ENCODE measurements at places on chromosomes 4 and X.

DNA sequence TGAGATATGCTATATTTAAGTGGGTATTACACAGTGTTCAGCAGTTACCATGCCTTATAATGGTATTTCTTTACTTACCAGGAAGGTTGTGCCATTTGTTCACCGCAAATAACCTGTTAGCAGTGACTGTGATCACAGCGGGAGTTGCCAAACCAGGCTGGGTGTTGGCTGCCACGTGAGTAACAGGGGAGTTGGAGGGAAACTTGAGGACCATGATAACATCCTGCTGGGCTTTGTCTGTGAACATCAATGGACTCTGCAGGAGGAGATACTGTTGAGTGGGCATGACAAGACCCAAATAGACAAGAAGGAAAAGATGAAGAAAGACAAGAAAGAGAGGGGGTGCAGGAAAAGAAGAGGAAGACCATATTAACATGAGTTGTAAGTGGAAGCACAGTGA, 242.9 kb downstream of the DCLK2 start:
- no peak for DNase-seq

GRCh38 chr4:110139815-110140214, 58.6 kb downstream of the ELOVL6 start:
- no peak for DNase-seq

DNA sequence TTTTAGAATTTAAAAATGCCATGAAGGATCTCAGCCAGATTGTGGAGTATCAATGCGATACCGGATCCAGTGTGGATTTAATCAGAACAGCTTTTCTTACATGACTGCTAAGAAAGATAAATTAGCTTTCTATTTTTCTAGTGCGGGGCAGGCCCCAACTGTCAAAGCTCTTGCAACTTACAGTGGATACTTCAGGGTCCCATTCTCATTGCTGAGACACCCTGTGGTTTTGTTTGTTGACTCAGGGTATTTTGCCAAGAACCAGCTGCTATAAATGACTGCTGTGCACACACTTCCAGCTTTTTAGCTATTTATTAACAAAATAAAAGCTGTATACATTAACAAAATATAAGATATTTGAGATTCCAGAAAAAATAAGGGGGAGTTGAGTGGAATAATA, 166.4 kb downstream of the DCLK2 start:
- no peak for DNase-seq

DNA sequence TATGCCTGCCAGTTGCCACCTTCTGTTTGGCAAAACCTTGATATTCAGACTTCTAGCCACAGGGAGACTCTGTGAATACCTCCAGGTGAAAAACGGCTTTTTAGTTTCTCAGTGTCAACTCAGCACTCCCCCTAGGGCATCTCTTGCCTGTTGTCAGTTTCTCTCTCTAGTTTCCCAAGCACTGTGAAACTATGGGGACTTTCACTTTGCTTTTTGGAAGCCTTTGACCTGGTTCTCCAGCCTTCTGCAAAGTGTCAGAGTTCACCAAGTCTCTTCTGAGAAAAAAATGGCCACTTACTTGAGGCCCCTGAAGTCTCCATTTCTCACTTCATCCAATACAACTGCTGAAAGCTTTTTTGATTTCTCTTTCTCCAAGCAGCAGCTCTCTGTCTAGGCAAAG, 521.5 kb downstream of the INPP4B start:
- no peak for DNase-seq

DNA sequence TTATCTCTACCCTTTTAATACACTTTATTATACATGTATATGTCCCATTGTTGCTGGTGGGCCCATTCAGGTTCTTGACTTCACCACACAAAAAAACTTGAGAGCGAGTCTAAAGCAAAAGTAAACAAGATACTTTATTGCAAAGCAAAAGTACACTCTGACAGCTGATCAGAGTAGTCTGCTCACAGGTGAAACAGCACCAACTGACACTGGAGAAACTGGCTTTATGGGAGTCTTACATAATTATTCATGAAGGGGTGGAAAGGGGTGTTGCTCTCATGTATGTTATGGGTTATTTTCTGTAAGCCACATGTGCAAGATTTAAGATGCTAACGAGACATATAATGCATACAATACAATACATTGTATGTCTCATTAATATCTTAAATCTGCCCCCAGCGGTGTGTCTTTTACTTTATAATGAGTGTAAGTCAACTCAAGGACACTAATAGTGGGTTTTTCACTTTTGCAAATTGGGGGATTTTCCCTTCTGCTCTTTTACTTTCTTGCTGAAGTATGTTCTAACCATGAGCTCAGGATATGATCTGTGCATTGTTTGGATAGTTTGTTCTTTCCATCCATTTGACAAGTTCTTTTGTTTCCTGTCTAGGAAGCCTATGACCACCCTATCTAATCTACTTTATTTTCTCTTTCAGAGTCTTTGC, 256.1 kb upstream of the ITM2A start:
- DNase-seq = no peak

DNA sequence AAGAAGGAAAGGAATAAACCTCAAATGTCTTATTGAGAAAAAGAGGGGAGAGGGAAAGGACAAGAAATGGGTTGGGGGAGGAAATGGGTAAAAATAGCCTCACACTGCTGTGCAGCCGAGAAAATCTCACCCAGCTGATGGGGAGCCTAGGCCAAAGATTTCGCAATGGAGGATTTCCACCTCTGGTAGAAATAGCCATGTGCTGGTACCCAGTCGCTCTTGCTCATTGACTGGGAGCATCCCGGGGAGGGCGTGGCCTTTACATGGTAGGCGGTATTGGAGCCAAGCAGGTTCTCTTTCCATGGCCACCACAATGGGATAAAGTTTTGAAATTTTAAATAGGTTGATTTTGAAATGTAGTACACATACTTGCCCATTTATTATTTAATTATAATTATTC, 255.1 kb upstream of the LDB2 start:
- DNase-seq = no peak

DNA sequence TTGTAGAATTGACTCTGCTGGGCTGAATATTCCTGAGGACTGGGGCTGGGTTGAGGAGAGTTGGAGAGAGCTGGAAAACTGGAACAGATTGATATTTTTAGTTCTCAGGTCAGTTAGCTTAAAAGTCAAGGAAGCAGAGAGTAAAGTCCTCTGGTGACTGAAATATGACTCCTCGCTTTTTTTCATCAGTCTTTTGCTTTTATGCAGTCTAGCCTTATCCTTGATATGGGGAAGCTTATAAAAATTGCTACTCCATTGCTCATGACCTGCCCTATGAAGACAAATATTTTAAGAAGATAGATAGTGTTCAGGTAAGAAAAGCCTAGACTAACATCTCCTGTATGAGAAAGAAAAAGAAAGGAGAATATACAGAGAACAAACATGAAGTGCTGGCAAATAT, 152.7 kb downstream of the C4orf33 start:
- DNase-seq = no peak

DNA sequence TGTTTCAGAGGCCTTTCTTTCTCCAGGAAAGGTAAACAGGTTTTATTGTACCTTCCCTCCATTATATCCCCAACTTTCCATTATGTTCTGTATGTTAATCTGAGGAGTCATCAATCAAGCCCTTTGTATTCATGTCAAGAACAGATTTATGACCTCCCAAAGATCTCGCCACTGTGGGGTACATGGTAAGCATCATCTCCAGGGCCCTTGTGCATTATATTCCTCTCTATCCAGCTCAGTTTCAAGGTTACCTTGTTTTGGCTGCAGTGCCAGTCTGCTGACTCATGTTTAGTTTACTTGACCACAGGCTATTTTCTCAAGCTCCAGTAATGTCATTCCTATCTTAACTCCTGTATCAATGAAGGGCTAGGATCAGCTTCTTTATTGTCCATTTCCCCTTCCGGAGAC, 125.1 kb upstream of the FRMPD4 start:
- no peak for DNase-seq

All from activated T-helper 1 cell treated with Interleukin-2 at 50 U/mL for 16 hours (primary cell).